Effector memory CD4-positive, alpha-beta T cell (primary cell): ENCODE measurements at places on chromosomes 6 and 20.

DNA sequence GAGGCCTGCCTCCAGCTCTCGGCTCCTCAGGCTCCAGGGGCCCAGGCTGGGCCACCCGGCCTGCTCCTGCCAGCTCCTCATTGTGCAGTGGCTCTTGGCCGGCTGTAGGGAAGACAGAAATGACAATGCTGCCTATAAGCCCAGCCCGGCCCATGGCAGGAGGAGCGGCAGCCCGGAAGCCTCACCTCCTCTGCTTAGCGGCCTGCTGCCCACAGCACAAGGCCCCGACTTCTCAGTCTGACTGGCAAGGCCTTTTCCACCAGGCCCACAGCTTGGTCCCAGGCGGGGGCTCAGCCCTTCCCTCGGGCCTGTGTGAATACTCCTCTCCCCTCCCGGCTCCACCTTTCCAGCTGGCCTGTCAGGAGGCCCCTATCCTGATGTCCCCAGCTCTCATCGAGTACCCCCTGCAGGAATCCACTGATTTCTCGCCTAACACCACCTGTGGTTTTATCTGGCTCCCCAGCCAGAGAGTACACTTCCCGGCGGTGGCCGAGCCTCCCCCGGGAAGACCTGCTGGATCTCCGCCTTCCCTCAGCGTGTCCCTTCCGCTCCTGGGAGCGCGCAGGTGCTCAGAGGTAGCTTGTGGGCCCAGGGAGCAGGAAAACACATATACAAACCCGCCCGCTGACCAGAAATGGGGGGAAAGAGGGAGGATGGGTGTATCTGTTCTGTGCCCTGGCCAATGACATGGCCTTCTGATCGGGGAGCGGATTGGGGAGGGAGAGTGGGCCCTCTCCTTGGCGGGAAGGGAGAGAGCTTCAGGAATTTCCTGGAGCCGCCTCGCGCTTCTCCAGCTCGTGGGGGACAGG, 963 bp downstream of the DDRGK1 start:
- no peak for DNase-seq

- no peak for DNase-seq
These were observed 205.4 kb upstream of the BMP2 start for GRCh38 chr20:6562111-6562510.

GRCh38 chr20:13922241-13922640, 68.2 kb downstream of the SEL1L2 start:
- no peak for DNase-seq

DNA sequence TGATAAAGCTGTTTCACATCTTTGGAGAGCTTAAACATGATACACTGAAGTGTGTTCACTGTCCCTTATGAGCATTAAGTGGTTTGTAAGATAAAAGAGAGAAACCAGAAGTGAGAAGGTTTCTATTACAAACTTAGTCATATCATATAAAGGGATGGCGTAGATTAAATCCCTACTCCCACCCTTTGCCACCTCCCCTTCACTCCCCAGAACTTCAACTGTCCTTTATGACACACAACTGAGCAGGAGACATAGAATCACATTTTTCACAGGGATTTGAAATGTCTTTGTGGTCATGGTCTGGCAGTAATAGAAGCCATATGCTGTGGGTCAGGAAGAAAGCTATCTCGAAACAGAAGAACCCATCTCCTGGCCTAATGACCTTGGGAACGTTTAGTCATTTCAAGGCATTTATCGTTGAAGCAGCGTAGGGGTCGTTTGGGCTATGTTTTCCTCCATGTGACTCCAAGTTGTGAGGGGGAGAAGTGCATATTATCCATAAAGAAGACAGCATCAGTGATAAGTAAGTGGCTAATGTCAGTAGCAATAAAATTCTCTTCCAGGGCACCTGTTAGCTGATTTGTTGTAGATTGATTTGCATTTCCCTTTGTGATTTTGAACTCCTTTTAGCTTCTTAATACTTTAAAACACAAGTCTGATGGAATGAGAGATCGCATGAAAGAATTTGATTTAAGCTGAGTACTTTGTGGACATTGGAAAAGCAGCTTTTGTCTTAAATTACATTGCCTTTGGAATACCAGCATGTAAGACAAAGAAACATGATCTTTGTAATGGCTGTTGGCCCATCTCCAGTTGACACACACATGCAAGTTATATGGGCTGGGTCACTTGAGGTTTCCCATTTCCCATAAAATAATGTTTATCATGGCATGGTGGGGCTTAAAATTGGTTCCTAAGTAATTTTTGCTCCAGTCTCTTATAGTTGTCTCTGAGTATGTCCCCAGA, 501.5 kb upstream of the FLRT3 start:
- DNase-seq: no peak

DNA sequence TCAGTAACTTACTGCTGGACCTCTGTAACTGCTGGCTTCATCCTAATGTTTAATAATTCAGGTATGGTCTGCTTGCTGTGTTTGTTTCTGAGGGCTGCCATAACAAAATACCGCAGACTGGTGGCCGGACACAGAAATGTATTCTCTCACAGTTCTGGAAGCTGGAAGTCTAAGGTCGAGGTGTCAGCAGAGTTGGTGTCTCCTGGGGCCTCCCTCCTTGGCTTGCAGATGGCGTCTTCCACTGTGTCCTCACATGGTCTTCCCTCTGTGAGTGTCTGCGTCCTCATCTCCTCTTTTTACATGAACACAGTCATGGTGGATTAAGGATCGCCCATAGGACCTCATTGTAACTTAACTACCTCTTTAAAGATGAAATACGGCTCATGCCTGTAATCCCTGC, 389.7 kb upstream of the JARID2 start:
- no peak for DNase-seq

- no peak for DNase-seq
These were observed 61.8 kb upstream of the PLEKHG1 start for GRCh38 chr6:150537893-150538292.

DNA sequence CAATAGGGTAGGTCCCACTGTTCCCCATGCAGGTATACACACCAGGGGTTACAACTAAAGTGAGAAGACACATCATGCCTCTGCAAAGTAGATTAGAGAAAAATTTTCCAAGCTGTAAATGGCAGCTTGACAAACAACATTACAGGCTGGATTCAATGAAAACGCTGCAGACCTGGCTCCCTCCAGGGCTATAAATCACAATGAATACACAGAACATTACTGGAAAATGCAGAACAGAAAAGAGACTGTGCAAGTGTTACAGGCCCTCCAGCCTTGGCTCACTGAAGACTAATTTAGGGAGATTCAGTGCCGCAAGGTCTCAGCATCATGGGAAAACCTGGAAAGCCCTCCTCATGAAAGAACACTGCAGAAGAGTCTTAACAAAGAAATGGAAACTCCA, 207.8 kb downstream of the KHDC1L start:
- DNase-seq: no peak

GRCh38 chr6:79869600-79870084, 77.7 kb downstream of the ELOVL4 start:
- DNase-seq: peak; percentile 45

- DNase-seq: no peak
These were observed 13.5 kb downstream of the ZC2HC1B start for GRCh38 chr6:143877584-143878271.

DNA sequence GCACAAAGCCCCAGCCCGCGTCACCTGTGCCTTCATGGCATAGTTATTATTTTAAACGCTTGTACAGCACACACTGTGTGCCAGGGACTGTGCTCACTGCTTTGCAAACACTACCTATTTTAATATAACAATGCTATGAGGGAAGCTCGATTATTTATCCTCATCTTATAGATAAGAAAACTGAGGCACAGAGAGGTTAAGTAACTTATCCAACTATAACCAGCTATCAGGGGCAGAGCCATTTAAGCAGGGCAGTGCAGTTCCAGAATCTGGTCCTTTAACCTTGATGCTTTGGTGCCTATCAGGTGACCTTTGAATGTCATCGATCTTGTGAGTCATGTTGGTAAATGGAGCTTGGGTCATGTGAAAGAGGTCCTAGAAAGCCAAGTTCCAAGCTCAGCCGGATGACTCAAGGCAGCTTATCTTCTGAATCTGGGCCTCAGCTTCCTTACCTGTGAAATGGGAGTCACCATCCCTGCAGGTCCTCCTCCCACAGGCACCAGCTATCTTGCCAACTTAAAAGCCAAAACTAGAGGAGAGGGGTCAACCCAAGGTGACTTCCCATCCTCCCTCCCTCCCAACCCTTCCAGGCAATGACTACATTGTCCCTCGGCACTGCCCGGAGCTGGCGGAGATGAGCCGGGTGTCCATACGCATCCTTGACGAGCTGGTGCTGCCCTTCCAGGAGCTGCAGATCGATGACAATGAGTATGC, 56.4 kb upstream of the TTPAL start:
- DNase-seq: no peak

DNA sequence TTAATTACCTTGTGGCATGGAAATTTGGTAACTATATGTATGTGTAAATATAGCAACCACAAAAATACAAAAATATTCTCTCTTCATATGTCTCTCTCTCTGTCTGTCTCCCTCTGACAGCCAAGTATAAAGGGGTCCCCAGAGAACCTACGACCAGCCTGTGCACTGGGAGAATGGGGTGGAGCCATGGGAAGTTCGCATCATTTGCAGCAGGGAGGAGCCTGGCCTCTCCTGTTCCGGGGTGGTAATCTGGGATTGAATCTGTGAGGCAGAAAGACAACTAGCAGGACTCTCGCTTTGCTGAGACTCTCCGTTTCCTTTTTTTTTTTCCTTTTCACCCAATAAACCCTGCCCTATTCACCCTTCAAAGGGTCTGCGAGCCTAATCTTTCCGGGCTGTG, 1109.1 kb downstream of the HACE1 start:
- DNase-seq: no peak

DNA sequence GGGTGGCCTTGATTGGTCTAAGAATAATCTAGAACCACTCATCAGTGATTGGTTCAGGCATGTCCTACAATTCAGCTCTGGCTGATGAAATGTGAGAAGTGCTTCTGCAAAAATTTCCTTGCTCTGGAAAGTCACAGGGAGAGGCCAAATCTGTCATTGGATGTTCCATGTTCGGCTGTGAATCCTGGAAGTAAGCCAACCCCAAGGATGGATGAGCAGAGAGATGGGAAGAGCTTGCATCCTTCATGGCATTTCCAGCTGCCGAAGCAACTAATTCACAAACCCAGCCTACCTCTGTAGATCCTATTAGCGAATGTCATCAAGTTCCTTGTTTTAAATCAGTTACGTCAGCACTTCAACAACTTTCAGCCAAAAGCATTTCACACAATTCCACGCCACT, 187.2 kb upstream of the SOX4 start:
- no peak for DNase-seq

GRCh38 chr6:30480536-30481156, 8.7 kb upstream of the HLA-E start:
- DNase-seq: peak; percentile 72

DNA sequence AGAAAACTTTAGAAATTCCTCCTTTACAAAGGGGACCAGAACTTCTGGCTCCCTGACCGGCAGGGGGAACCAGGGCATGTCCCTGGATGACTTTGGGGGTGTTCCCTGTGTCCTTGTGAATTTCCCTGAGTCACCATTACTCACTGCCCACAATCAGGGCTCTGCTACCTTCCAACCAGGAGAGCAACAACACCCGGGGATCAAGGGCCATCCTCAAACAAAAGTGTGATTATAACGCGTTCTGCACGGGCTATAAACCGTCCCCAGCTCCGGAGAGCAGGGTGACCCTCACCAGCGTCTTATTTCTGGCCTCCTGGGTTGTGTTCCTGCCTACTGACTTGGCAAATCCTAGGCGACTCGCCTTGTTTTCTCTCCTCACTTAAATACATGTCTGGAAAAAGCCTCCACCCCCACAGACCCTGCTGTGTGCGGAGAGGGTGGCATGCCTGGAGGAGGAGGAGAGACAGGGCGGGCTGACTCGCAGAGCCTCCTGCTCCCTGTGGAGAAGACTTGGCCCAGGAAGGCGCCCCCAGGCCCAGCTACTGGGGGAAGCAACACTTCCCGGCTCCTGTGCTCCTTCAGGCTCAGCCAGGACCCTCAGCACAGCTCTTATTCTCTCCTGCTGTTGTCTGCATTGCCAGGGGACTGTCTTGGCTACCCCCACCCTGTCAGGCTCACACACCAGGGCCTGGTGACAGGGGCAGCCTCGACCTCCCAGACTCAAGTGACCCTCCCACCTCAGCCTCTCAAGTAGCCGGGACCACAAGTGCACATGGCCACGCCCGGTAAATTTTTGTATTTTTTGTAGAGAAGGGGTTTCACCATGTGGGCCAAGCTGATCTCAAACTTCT, 54.1 kb downstream of the FGD2 start:
- no peak for DNase-seq

DNA sequence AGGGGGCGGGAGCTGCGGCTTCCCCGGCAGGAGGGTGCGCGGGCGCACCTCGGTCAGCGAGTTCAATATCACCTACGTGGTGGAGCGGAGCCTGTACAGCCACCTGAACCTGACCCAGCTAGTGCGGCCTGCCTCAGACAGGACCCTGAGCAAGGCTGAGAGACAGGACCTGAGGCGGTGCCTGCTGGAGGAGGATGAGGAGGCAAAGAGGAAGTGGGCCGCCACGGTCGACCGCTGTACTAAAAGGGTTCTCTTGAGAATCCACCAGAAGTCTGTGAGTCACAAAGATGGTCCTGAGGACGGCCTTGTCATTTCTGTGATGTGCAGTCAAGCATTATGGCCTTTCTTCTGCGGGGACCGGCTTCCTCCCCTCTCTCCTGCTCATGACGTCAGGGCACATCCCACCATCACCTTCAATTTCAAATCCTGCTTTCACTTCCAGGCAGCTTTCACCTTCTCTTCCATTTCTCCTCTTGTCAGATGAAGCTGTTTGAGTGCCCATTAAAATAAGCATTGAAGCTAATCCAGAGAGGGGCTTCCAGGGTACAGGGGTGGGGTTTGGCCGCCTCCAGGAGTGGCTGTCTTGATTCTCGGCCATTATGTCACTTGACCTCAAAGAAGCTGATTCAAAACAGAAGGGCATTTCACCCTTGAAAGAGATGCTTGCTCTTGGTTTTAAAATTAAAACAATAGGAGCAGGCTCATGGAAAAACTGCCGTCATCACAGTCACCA, 177.6 kb downstream of the SASH1 start:
- DNase-seq: no peak

DNA sequence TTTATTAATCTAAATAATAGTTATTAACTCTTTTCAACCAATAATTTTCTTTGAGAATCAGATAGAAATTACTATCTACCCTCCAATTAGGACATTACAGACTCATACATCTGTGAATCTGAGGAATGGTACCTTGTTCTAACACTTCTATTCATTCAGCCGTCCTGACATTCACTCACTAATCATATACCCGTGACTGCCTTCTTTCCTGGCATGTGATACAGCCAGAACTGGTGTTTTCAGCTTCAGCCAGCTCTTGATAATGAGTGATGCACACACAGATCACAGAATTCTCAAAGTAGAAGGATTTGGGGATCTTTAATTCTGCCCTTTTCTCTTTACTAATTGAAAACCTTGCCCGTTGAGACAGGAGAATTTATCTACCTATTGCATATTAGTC, 499.9 kb downstream of the UTRN start:
- DNase-seq: no peak
